Pulmonary artery endothelial cell (primary cell): ENCODE measurements at places on chromosomes 3 and 15.

GRCh38 chr15:59439576-59439975 lies 1.6 kb downstream of the FAM81A start:
- DNase-seq: no peak

DNA sequence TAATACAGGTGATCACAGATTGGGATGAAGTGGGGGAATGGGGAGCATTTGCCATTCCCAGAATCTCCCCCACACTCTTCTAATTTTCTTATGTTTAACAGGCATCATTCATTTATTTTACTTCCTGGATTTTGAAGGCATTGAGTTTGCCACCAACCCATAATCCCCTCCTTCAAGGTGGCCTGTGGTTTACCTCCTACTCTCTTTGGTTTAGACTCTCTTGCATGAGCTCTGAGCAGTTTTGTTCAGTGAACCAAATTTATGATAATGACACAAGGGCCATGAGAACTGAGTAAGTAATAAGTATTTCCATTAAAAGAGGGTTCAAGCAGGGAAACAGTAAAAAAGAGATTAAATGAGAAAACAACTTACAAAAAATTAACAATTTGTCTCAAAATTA lies 703.1 kb upstream of the CFAP20DC start:
- no peak for DNase-seq

- no peak for DNase-seq
Observed at GRCh38 chr3:176469694-176470205, 727.5 kb downstream of the TBL1XR1 start.

DNA sequence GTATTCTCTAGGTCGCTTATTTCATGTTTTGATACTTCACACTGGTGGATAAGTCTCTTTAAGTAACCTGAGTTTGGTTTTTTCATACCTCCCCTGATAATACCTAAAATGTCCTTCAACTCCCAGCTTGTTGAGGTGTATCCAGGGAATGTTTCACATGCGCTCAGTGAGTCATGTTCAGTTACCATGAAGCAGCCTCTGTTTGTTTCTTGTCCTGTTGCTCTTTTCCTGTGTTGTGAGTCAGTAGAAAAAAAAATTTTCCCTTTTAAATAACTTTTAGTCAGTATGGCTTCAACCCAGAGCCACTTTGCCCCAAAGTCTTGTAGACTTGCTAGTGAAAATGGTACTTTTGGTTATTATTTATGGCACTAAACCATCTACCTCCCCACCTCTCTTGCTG lies 278.4 kb upstream of the ZPLD1 start:
- peak; percentile 91 for DNase-seq

DNA sequence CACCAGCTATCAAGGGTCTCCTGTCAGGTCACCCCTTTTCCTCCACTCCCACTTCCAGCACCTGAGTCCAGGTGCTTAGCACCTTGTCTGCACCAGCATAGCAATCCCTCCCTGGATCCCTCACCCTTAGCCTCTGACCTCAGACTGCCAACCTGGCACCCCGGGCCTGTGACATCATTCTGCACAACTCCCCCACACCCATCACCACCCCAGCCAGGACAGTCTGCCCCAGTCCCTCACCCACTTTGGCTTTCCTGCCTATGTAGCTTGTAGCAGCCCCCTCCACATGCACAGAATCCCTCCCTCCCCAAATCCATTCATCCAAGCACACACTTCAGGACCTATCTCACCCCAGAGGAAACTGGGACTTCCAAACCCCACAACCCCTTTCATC lies 819 bp upstream of the PLXNB1 start:
- no peak for DNase-seq

DNA sequence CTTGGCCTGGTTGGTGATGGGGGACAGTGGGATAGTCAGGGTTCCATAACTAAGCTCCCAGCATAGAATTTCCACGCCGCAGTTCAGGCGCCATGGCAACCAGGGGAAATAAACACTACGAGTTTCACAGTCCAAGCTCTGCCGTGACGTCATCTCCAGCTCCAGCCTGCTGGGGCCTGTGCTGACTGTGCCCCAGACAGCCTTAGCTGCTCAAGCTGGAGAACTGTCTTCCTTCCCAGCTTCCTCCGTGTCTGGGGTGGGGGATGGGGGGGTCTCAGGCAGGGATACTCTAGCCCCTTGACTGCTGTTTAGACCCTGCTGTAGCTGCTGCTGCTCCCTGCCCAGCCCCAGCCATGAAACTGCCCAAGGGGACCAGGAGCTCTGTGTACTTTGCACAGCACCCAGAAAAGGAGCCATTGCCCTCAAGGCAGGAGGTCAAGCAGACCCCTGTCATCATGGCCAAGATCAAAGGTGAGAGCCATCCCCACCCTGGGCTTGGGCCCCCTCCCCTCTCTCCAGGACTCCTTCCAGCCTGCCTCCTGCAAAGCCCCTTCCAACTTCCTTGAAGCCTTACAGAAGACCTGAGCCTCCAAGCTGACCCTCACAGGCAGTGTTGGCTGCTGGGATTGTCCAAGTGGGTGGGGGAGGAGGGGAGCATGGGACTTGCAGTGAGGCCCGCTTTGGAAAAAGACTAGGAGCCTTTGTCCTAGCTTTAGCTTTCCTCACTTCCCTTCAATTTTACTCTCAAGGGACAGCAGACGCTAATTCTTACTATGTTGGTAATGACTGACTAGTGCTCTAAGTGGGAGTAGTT lies 11.4 kb upstream of the CSPG4 start:
- peak; percentile 75 for DNase-seq

- no peak for DNase-seq
Observed at GRCh38 chr3:99543796-99544195, 94.6 kb upstream of the COL8A1 start.

DNA sequence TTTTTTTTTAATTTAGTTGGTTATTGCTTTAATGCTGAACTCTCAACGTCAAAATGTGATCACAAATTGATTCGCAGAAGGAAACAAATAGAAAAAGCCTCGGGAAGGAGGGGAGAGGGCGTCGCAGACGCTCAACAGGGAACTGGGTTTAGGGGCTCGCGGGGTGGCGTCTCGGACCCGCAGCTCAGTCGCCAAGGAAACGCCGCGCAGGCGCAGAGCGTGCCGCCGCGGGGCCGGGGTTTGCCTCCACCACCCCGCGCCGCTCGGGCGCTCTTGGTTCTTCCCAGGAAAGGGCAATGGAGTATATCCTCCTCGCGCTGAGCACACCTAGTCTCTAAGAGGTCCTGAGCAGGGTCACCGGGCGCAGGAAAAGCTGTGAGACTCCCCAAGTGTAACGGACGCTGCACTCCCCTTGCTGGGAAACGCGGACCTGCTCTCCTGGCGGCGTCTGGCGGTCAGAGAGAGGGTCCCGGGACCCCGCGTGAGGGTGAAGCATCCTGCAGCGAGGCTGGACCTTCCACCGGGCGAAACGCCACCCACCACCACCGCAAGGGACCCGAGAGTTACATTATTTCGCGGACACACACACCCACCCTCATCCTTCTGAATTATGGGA lies 753 bp downstream of the PLCH1 start:
- no peak for DNase-seq

DNA sequence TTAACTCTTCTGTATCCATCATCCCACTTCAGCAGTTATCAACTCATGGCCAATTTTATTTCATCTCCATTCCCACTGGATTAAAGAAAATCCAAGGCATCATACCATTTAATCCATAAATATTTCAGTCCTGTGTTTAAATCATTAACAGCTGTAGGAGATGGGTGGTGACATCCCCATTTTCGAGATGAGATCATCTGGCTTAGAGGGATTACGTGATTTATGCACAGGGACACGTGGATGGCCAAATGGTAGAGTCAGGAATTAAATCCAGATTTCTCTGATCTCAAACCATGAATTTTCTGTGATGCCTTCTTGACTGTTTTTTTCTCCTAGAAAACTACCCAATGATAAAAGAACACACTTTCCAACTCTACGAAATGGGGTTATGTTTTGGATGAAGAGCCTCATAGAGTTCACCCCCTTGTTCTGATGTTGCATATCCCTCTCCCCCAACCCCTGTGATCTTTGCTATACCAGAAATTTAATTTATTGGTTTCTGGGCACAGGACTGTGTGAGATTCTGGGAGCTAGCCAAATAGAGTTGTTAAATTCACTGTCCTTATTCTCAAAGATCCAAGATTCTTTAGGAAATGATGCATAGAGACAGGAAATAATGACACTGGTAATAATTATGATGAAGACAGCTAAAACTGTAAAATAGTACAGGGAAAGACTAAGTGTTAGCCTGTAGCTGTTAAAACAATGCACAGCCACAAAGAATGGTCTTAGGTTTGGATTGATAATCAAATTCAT lies 7.4 kb downstream of the ZNF589 start:
- DNase-seq: peak; percentile 26

DNA sequence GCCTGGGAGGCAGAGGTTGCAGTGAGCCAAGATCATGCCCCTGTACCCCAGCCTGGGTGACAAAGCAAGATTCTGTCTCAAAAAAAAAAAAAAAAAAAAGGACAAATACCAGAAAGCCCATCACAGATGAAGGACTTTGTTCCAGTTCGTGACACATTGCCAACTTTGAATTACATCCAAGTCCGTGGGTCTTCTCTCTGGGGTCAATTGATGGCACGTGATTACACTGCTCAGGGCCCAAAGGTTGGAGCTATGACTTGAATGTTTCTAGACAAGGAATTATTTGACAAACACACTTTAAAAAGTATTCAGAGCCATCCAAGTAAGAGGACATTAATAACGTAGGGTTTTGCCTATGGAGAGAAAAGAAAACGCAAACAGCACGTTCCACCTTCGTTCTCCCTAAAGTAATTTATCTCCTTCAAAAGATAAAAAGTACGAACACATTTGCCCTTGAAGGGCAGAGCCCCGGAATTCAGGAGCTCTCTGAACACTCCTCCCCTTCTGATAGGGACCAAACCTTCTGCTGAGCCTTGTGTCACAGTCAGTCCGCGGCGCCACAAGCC lies 31.3 kb upstream of the ST3GAL6 start:
- DNase-seq: no peak

GRCh38 chr3:56930706-56931105 lies 129.0 kb upstream of the ARHGEF3 start:
- DNase-seq: no peak

- no peak for DNase-seq
Observed at GRCh38 chr3:62797132-62797531, 78.1 kb downstream of the CADPS start.

GRCh38 chr15:60591496-60592370 lies 112.8 kb upstream of the ICE2 start:
- no peak for DNase-seq

DNA sequence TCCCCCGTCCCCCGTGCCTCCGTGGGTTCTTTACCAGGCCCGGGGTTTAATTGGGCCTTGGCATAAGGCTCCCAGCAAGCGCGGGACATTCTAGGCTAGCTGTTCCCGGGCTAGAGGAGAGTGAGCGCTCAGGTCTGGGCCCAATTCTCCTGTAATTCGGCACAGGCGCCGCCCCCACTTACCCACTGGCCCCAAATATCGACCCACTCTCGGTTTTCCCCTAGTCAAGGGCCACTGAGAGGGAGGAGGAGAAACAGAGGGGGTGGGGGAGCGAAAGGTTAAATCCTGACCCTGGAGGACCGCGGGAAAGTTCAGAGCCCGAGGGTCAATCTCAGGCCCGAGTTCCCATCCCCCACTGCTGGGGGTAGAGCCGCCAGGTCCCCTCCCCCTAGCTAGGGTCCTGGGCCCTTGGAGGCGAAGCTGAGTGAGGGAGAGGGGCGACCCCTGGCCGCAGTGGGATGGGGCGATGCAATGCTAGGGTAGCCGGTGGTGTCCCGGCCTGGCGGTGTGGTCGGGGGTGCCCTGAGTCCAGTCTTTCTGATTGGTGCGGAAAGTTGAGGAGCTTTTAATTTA lies 8.5 kb upstream of the ONECUT1 start:
- no peak for DNase-seq
